ENCODE measurements at places on chromosomes 13 and 19.

DNA sequence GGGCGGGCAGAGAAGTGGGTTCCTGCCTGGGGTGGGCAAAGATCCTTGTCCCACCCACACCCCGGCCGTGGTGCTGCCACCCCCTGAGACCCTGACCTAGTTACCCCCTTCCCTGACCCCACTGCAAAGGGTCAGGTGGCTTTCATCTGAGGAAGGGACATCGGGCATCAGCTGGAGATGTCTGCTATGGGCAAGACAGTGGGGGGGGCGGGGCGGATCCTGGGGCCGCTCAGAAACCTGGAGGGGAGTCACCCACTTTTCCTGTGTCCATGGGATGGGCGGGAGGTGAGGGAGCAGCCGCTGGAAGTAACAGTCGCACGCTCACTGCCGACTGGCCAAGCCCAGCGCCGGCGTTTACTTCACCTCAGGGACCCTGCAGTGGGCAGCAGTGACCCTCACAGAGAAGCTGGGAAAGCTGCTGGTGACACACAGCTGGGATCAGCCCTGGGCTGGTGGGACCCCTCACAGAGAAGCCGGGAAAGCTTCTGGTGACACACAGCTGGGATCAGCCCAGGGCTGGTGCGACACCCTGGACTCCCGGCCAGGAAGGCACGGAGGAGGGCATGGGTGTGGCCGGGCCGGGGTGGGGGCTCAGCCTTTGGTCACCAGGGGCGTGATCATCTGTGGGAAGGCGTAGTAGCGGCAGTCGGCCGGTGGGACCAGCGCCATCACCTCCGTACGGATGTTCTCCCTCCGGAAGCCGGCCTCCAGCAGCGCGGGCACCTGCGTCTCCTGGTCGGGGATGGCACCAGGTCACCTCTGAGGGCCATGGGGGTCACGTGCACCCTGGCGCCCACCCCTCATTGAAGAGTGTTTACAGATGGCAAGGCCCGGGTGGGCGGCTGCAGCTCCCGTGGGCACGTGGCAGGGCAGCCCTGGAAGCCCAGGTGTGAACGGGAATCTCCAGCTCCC lies 4.3 kb downstream of the GAMT start:
- DNase-seq, result no peak

DNA sequence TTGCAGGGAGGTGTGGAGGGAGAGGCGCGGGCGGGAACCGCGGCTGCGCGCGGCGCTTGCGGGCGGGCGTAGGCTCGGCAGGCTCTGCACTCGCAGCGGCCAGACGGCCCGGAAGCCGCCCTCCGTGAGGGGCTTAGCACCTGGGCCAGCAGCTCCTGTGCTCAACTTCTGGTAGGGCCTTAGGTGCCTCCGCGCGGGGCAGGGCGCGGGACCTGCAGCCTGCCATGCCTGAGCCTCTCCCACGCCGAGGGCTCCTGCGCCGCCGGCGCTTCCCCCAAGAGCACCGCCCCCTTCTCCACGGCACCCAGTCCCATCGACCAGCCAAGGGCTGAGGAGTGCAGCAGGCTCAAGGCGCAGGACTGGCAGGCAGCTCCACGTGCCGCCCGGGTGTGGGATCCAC lies 940.8 kb upstream of the PCDH9 start:
- no peak for DNase-seq

DNA sequence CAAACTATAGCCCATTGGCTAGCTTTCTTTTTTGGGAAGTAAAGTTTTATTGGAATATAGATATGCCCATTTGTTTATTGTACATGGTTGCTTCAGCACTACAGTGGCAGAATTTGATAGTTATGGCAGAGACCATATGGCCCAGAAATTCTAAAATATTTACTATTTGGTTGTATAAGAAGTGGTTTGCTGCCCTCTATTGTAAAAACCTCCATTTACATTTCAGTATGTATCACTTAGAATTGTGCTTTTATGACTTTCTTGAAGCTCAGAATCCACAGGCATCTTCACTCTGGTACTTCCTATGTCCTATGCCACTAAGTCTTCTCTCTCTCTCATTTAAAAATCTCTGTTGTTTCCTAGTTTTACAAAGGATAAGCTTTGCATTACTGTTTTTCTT lies 37.7 kb downstream of the DLEU7 start:
- no peak for DNase-seq

DNA sequence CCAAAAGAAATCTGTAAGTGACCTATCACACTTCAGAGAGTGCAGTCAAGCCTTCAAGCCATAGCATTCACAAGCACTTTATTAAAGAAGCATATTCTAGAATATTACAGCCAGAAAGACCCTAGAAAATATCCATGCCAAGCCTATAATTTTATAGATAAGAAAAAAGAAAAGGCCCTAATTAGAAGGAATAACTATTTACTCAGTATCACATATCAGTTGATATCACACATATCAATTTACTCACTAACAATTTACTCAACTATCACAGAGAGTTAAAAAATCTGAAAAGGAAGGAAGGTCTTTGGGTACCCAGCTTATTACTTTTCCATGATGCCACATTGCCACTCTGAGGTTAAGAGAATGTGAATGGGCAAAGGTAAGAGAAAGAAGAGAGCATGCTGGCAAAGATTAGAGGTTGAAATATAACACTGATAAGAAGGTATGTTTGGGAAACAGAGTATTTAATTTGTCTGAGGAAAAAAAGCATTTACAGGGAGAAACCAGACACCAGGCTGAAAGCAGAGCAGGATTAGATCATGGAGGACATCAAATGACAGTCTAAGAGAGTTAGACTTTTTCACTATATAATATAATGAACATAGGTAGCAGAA lies 186.2 kb downstream of the VWA8 start:
- no peak for DNase-seq

- no peak for DNase-seq
These were observed 85.5 kb upstream of the FGF14 start for GRCh38 chr13:102487330-102487729.

DNA sequence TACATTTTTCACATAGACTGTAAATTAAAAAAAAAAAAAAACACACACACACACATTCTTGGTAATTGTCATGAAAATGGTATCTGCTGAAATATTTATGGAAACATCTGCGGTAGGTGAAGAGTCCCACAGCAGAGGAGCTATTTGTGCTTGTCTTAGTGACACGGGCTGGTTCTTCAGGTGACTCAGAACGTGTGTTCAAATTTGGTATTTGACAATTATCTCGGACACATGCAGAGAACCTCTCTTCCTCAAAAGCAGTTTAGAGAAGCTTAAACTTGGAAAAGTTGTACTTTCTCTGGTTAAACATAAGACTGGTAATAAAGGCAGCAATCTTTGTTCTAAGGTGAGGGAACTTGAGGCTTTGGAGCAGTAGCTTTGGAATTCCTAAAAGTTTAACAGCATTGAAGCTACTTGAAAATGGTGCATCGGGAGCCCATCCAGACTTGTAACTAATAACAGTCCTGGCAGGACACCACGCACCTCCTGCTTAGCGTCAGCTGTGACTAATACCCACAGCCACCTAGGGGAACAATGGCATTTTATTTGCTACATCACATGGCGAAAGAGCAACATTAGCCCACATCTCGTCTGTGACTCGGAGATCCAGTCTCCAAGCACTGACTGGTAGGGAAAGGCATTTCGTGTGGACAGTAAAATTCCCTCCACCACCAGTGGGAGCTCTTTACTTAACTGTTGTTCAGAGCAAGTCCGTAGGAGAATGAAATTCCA lies 1505.1 kb upstream of the SLC10A2 start:
- peak; percentile 57 for DNase-seq

DNA sequence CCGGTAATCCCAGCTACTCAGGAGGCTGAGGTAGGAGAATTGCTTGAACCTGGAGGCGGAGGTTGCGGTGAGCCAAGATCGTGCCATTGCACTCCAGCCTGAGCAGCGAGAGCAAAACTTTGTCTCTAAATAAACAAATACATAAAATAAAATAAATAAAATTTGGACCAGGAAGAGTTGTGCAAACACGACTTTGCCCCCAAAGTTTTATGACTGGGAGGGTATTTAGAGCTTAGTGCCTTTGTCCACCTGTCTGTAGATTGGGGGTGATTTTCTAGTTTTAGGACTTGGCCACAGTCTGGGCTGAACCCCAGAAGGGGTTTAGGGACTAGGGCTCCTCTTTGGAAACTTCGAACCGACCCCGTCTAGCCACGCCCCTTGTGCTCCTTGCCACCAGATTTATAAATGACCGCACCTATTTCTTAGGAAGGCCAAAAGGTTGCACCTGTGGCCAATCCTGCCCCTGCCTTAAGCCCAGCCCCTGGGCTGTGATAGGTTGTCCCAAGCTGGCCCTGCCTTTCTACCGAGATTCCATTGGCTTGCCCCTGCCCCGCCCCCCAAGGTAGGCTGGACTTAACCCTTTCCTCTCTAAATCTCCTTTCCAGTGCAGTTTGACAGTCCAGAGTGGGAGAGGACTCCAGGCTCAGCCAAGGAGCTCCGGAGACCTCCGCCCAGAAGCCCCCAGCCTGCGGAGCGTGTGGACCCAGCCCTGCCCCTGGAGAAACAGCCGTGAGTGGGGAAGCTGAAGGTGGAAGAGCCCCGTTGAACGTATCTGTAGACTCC lies 5.3 kb downstream of the SHD start:
- no peak for DNase-seq

DNA sequence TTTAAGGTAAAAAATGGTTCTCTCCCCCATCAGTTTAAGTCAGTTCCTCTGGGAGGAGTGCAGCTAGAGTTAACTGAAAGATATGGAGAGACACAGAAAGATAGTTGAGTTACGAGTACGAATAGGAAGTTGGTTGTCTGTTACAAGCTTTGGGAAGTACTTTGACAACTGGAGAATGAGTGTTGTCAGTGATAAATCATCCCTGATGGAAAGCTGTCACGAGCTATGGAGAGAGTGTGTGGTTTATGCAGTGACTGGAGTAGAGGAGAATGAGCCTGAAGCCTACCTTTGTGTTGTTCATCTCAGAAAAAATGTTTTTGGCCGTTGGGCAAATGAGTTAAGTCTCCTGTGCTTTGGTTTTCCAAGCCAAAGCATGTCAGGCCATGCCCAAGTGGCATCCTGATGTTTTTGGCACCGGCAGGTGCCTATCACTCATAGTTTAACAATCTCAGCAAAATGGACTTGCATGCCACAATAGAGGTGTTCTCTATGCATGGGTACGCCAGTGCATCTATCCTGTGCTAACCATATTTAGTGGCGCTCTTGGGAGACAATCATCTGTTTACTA lies 350.2 kb downstream of the IRS2 start:
- DNase-seq, result no peak

- no peak for DNase-seq
These were observed 7.8 kb downstream of the CEACAM18 start for GRCh38 chr19:51485960-51486660.

DNA sequence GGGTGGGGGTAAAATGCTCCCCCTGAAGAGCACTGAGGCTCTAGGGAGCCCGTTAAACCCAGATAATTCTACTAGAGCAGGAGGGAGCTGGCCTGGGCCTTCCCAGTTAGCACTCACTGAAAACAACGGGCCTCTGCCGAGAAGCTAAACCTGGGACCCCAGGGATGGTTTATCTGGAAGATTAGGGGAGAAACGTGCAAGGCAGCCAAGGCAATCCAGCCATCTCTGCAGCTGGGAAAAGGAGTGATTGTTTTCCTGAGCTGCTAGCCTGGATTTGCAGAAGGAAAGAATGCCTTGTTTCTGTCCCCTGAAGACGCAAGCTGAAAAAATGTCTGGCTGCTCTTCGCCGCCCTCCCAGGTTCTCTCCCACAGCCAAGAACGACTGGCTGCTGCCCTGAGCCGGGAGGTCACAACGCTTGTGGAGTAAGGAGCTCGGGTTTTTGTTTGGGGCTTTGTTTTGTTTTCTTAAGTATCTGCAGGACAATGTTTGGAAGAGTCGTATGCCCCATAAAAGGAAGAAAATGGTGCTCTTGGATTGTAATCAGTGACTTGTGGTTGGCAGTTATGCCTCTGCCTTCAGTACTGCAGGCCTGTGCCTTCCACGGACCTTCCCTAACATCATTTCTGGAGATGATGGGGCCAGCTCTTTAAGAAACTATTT lies 31.5 kb downstream of the COL4A2 start:
- DNase-seq, result no peak

GRCh38 chr19:38656171-38656981 lies 8.9 kb downstream of the ACTN4 start:
- DNase-seq, result no peak

GRCh38 chr13:113969973-113970611 lies 3.8 kb downstream of the C13orf46 start:
- peak; percentile 1 for DNase-seq

- no peak for DNase-seq
These were observed 710.9 kb upstream of the SPRY2 start for GRCh38 chr13:81051873-81052272.

DNA sequence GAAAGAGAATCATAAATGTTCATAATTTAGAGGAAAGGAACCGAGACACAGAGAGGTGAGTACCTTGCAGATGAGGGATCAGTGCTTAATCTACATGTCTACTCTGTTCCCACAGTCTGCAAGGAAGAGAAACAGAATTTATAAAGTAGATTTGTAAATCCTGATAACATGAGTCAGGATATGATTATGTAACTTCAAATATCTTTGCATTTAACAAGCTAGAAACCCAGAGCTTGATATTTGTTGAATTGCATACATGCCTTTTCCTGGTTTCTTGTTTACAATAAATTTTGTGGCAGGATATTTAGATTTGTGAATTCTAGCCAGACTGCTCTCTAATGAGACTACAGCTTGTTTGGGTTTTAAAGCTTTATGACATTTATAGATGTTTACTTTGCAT lies 219.2 kb downstream of the ENOX1 start:
- DNase-seq, result no peak

DNA sequence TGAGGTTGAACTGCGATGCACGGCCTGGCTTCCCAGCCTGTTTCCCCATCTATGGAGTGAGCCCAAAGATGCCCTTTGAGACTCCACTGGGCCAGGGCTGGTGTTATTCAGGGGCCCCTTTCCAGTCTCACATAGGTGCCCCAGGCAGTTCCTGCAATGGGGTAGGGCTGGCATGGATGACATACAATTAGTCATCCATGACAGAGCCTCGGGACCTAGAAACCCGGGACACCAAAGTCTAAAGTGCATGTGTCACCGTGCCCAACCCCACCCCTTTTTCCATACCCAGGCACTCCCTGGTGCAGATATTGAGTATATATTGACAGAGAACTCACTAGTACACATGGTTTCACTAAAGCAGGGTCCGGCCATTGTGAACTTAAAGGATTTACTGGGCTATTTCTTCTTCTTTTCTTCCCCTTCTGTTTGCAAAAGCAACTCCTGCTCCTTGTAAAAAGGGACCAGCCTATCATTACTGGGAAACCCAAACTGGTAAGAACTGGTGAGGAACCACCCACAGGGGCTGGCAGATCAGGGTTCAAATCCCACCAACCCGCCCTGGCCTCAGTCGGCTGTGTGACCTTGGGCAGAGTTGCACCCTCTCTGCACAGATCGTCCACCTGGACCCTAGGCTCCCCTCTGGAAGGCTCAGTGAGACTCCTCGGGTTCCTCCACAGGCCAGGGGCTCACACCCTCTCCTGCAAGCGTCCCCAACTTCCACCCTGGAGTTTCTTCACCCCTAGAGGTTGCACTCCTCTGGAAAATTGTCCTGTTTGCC lies 2.7 kb downstream of the B3GNT3 start:
- no peak for DNase-seq

- no peak for DNase-seq
These were observed 6.3 kb downstream of the ZNF71 start for GRCh38 chr19:56601375-56601774.

- no peak for DNase-seq
These were observed 549.0 kb upstream of the GPC6 start for GRCh38 chr13:92677571-92677970.

- DNase-seq, result no peak
These were observed at the start of gene FLT1 for GRCh38 chr13:28494778-28495537. TSS of gene FLT1 (minus strand) at chr13:28495128. CDS start at chr13:28494843, 285 bp downstream.

- no peak for DNase-seq
These were observed 40.2 kb downstream of the SMIM24 start for GRCh38 chr19:3440082-3440481.

GRCh38 chr13:33125821-33126570 lies 109.8 kb downstream of the KL start:
- peak; percentile 30 for DNase-seq

- DNase-seq, result peak; percentile 28
These were observed 96.6 kb downstream of the SIPA1L3 start for GRCh38 chr19:38003438-38004185.
